Ovary (tissue), 10 donors: ENCODE measurements at places on chromosomes 12 and 14. TPM values are rescaled to one million over a fixed set of nuclear protein-coding genes. Genes with fewer than 3 reads are reported as not detected.

Gene SLC4A8
- 13.6 TPM for total RNA-seq

Gene ASPG
- total RNA-seq: 19.8 TPM

DNA sequence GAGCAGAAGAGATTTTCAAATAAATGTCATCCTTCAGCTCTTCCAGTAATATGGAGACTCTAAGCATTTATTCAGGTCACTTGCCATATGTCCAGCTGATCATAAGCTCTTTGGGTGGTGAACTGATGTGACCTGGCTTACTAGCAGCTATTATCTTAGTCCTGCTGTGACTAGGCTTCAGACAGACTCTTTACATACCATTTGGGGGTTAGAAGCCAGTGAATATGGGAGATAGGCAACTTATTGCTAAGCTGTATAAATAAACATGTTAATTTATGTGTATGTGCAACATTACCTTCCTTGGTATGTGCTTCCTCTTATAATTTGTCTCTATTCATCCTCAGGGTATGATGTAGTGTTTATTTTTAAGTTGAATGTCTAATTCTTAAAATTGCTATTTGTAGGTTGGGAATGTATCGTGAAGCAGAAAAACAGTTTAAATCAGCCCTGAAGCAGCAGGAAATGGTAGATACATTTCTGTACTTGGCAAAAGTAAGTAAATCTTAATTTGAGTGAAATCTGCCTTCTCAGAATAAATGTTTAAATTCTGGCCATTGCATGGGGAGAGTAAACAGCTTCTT, 32.4 kb downstream of the TTC8 start:
- DNase-seq: no peak

DNA sequence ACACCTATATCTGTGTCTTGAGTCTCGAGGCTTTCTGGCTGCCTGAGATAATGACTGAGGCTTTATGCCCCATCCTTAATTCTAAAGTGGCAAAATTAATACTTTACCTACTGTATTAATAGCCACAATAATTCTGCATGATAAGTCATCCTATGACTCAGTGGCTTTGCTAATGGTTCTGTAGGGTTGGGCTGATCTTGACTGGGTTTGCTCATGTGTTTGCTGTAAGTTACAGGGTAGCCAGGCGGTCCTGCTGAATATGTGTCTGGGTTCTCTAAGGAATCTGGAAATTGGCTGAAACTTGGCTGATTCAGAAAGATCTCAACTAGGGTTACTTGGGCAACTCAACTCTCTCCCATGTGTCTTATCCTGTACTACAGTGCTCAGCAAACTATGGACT, 21.7 kb downstream of the MGST1 start:
- DNase-seq: no peak
